NCI-H1092 (cell line): ENCODE measurements at places on chromosomes 6 and 20.
A peak's percentile ranks its signal among the peaks of the same experiment; 100 is the strongest.

DNA sequence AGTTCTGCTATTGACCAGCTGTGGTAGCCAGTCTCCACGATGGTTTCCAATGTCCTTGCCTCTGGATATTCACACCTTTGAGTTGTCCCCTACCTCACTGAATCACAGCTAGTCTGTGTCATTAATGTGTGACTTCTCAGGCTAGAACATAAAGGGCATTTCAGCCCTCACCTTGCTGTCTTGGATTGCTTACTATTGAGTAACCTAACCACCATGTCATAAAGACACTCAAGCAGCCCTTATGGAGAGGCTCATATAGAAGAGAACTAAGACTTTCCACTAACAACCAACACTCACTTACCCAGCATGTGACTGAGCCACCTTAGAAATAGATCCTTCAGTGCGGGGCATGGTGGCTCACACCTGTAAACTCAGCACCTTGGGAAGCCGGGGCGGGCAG, 19.1 kb upstream of the ABCC10 start:
- DNase-seq, result no peak

GRCh38 chr6:163712566-163712961, 298.0 kb downstream of the QKI start:
- DNase-seq, result no peak

DNA sequence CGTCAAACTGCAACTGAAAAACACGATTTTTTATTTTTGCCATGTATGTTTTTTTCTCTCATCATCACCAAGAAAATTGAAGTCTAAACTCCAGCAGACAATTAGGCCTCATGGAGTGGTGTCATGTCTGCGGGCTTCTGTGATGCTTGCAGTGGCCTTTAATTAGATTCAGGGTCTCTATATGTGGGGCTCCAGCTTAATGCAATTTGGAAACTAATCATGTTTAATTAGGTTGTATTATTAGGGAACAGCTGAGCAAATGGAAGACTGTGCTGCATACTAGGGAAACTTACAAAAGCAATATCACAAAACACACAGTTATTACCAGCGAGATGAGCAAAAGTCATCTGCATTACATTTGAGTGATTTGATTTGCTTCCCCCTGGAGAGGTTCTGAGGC, 132.9 kb upstream of the PMEPA1 start:
- no peak for DNase-seq

DNA sequence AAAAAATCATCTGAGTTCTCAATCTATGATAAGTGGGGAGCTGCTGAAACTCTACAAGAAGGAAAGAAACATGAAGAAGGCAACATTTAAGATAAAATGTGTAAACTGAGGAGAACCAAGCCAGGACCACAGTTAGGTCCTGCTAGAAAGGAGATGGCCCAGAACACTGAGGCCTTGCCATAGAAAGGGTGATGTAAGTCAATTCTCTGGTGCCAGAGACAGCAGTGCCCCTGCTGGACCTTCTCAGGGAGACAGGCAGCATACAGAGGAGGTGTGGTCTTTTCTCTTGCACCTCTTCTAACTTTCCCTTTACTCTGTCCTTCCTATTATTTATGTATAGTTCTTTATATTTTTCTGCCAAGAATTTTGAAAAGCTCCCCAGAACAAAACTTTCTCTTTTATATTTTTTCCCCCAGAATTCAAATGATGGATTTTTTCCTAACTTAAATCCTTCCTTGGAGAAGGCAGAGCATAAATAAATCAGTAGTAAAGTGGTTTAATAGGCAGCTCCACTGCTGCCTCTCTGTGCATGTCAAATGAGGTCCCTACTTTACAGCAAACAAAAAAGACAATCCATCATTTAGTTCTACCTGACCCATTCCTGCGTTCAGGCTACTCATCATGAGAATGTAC, 9.0 kb downstream of the UQCC2 start:
- no peak for DNase-seq

GRCh38 chr6:146901940-146902816, 302.0 kb upstream of the STXBP5 start:
- no peak for DNase-seq

- DNase-seq, result no peak
These were observed 146.0 kb upstream of the RAB32 start for GRCh38 chr6:146397638-146398037.

GRCh38 chr6:46651816-46652215, 802 bp downstream of the CYP39A1 start:
- no peak for DNase-seq

GRCh38 chr20:51542033-51542570, 417 bp downstream of the NFATC2 start:
- peak; percentile 19 for DNase-seq

- DNase-seq, result no peak
These were observed 154.5 kb downstream of the CFAP61 start for GRCh38 chr20:20206788-20207187.

DNA sequence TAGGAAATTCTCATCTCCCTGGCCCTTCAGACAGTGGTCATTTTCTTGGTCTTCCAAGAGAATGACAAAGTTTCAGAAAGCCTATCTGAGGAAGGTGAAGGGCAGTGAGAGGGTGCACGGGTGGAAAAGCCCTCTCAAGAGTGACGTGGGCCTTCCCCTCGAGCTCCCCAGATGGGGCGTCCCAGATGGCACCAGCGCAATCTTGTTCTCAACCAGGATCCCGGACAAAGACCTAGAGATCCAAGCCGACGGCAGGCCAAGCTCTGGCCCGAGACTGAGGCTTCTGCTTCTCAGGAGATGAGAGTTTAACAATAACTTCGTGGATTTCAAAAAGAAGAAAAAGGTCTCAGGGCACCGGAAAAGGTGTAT, 797 bp upstream of the ZNF133 start:
- no peak for DNase-seq

GRCh38 chr20:38256021-38256420, 4.5 kb downstream of the KIAA1755 start:
- no peak for DNase-seq

DNA sequence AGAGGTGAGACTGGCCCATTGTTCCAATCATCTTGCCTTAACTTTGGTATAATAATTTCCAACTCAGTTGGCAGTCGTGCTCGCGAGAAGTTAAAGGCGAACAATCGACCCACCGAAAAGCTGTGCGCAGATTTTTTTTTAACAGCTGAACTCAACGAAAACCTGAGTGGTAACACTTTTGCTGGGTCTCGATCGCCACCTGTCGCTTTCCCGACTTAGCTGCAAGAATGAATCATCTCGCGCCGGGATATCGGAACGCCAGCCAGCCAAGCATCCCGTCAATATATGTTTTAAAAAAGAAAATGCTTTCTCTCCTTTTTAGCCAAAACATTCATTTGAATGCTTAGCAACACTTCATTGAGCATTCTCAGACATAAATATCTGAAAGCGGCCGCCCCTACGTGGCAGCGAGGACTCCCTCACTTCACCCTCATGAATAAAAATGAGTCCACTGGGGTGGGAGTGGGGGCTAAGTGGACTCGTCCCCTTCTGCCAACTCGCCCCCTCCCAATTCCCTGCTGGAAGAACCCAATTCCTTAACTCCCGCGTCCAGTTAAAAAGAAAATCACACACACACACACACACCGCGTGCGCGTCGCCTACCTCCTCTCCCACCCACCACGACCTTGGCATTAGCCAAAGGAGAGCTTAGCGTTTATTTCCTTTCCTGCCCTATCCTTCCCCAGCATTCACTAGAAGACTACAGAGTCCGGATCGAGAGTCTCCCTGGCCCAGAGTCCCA, 1.5 kb downstream of the COL12A1 start:
- peak; percentile 66 for DNase-seq

DNA sequence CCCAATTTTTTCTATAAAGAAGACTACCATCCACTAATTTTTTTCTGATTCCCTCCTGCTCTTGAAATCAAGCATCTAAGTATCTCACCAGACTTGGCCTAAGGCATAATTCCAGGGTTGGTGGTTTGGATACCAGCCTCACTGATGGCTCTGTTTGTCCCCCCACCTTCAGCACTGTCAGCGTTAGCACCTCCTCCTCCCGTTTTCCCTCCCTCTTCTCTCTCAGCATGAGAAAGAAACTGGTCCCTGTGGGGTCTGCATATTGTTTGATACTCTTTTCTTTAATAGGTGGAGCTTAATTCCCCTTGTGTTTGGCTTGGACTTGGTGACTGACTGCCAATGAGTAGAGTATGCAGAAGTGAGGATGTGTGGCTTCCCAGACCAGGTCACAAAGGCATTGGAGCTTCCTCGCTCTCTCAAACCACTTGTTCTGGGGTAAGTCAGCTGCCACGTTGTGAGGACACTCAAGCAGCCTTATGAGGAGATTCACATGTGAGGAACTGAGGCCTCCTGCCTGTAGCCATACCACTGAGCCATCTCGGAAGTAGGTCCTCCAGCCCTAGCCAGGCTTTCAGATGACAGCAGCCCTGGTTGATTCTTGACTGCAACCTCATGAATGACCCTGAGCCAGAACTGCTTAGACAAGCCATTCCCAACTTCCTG, 65.2 kb downstream of the RIOK1 start:
- no peak for DNase-seq

GRCh38 chr6:45626087-45626891, 248.6 kb upstream of the SUPT3H start:
- DNase-seq, result no peak

DNA sequence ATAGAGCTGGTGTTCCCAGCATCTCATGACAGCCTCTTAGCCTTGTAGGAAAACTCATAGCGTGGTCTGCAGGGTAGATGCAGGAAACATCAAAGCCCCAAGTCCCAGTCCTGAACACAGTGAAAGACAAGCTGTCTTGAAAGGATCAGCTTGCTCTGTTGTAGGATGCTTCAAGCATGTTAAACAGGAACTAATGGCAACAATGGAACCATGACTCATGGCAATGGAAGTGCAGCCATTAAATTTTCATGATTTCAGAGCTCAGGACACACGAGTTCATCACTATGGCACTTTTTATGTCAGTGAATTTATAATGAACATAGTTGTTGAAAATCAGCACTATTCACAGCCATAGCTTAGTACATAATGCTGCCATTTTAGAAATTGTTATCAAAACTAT, 367.7 kb downstream of the KIF16B start:
- DNase-seq, result no peak

GRCh38 chr20:15158533-15158932, 821.1 kb upstream of the FLRT3 start:
- DNase-seq, result no peak

GRCh38 chr6:150409576-150410066, 40.8 kb downstream of the IYD start:
- peak; percentile 58 for DNase-seq

- no peak for DNase-seq
These were observed 114.0 kb downstream of the PDSS2 start for GRCh38 chr6:107345393-107345792.

GRCh38 chr6:167757249-167757648, 69.5 kb upstream of the AFDN start:
- DNase-seq, result no peak

DNA sequence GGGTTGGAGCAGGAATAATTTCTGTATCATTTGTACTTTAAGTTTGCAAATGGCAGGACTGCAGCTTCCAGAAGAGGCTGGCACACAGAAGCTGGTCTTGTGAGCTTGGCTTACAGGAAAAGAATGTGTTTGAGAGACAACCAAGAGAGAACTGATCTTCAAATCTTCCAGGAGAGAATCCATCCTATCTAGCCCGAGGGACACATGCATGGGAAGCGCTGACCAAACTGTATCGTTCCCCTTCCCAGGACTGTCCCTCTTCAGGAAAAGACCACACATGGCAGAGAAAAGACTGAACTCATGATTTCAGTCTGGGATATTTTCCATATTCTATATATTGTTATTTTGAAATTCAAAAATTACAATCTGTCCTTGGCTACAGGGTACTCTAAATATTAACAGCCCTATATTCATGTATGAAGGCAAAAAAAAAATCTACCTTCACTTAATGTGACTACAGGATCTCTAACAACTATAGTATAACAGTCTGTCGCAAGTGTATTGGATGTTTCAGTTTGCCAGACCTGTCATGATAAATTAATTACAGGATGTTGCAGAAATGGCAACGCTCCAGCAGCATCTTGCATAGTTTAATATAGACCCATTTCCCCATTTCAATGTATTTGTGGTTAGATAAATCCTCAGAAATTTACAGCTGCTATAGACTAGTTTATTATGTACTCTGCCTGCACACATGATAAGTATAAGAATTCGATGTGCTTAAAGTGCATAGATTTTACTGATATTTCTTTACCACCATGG, 99.4 kb downstream of the MYB start:
- no peak for DNase-seq

- no peak for DNase-seq
These were observed 815.8 kb downstream of the MAFB start for GRCh38 chr20:39873286-39873685.

- no peak for DNase-seq
These were observed 88.1 kb upstream of the IFNGR1 start for GRCh38 chr6:137307163-137307854.

DNA sequence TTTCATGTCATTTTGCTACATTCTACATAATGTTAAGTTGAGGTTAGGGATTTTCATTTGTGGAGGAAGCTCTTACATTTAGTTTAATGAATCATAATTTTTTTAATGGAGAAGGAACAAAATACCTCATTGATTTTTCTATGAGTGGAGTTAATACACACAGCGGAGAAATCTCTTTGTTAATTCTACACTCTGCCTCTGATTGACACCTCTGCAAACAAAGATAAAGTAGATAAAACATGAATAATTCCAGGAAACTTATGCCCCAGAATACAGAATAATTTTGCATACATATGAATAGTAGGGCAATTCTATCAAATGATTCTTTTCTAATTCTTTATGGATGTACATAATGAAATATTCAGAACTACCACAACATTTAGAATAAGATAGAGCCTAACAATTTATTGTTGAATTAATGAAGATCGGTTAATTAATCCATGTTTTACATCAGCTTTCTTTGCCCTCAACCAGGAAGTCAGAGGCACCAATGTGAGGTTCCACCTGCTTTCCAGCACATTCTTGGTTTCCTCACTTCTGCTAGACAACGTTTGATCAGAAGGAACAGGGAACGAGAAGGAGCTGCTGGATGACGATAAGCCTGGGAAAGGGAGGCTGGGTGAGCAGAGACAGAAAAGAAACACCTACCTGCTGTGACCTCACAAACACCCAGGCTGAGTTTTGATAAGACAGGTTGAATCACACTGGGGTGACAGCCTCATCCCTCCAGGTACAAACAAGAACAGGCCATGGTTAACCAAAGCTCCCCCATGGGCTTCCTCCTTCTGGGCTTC, 4.3 kb downstream of the OR2H1 start:
- no peak for DNase-seq
